CD4-positive, CD25-positive, alpha-beta regulatory T cell (primary cell): ENCODE measurements at places on chromosomes 5 and 9.

DNA sequence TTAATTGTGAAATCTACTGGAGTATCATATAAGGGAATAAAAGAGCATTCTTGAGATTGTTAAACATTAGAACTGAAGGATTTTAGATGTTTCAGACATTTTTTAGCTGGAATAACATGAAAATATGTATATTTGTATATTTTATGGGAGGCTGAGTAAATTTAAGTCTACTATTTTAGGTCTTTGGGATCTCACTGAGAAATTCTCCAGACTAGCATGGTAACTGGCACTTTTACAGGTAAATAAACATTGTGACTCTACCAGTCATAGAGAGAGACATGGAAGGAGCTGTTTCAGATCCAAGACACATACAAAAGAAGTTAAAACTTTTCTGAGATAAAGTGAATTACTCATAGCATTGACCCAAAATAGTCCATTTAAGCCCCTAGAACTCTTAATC lies 59.4 kb downstream of the NDUFAF2 start:
- no peak overlapping the region for H3K4me3 ChIP-seq
- no peaks in the 10 kb centered on the region for H3K4me1 ChIP-seq
- H3K36me3 ChIP-seq: no peaks in the 10 kb centered on the region
- no peaks in the 10 kb centered on the region for H3K27me3 ChIP-seq
- no peak overlapping the region for H3K27ac ChIP-seq
- DNase-seq: no peak

DNA sequence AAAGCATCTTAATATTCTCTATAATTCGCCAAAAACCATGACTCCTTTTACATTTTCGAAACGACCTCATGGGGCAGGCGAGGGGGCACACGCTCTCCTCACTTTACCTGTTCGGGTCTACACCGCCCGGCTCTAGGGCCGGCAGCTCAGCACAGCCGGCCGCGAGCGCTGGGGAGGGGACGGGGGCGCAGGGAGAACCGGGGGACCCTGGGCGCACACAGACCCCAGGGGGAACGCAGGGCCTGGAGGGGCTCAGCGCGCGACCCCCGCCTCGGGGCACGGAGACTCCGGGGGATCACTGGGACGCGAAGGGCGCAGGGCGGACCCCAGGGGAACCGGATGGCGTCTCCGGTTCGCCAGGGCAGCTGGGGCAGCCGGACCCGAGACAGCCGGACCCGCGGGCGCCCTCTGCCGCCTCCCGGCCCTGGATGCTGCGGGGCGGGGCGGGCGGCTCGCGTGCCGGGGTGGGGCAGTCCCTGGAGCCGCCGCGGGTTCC lies at the start of gene AHRR:
Gene AHRR (plus strand): TSS at position 485 of the 496 bp plus-strand sequence. CDS start 22,189 bp downstream, outside the sequence.
- DNase-seq: no peak
- H3K4me3 ChIP-seq: no peak within 1 kb of the TSS
- no peaks in the 10 kb centered on the region for H3K27me3 ChIP-seq
- peaks cover 2% of the 10 kb centered on the region for H3K36me3 ChIP-seq

DNA sequence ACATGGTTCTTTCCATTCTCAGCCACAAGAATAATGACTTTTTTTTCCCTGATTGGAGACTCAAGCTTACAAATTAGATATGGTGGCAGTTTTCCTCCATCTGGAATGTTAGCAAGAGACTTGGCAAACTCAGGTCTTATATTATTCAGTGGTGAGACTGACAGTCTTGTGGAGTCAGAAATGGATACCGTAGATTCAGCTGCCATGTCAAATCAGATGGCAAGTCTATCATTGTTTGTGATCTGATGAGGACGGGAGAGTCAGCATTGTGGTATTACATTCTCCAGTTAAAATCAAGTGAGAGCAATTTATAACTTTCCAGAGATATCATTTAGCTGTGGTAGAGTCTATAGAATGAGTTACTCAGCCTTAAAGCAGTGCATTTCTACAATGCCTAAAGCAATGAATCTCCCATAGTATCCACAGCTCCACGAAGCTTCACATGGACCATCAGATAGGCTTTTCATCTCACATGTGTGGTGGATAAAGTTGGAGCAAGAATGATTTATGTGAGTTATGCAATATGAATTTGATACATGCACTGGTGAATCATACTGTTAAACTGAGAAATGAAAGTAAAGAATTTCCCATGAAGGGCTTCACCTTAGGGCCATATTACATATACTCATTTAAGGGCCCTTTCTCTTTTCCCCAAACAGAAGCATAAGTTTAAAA lies 430.6 kb downstream of the ZNF608 start:
- H3K4me1 ChIP-seq: no peaks in the 10 kb centered on the region
- no peaks in the 10 kb centered on the region for H3K27me3 ChIP-seq
- H3K4me3 ChIP-seq: no peak overlapping the region
- no peak overlapping the region for H3K27ac ChIP-seq

GRCh38 chr9:134218230-134218629 lies 53.9 kb upstream of the RNU6ATAC start:
- no peak for DNase-seq
- no peaks in the 10 kb centered on the region for H3K27me3 ChIP-seq
- H3K4me1 ChIP-seq: no peaks in the 10 kb centered on the region
- no peak overlapping the region for H3K4me3 ChIP-seq
- no peaks in the 10 kb centered on the region for H3K36me3 ChIP-seq

GRCh38 chr9:68983522-68984424 lies 30.1 kb downstream of the PRKACG start:
- H3K27ac ChIP-seq: no peak overlapping the region
- H3K4me3 ChIP-seq: no peak overlapping the region
- DNase-seq: no peak
- H3K27me3 ChIP-seq: no peaks in the 10 kb centered on the region
- no peaks in the 10 kb centered on the region for H3K36me3 ChIP-seq

- DNase-seq: no peak
- H3K4me1 ChIP-seq: no peaks in the 10 kb centered on the region
- H3K36me3 ChIP-seq: no peaks in the 10 kb centered on the region
- H3K27me3 ChIP-seq: no peaks in the 10 kb centered on the region
- H3K27ac ChIP-seq: no peak overlapping the region
Observed at GRCh38 chr5:2001300-2001699, 118.6 kb upstream of the IRX4 start.

DNA sequence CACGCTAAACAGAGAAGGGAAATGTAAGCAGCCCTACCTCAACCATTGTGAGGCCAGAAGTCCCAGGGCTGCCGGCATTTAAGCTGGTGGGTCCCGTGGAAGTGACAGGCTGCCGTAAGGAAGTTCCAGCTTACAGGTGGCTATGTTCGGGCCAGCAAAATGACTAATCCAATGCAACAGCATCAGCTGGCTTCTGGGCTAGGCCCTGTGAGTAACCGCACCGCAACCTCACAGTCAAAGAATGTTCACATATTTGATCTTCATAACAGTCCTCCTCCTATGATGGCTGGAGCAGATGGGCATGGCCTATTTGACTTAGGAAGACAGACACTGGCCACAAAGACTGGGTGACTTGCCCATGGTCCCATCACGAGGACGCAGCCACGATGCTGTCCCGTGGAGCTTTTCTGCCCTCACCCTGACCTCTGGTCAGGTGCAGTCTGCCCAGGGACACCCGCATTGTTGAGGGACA lies 88.2 kb downstream of the LIFR start:
- H3K27me3 ChIP-seq: peaks cover 9% of the 10 kb centered on the region
- no peak overlapping the region for H3K4me3 ChIP-seq
- no peaks in the 10 kb centered on the region for H3K36me3 ChIP-seq

DNA sequence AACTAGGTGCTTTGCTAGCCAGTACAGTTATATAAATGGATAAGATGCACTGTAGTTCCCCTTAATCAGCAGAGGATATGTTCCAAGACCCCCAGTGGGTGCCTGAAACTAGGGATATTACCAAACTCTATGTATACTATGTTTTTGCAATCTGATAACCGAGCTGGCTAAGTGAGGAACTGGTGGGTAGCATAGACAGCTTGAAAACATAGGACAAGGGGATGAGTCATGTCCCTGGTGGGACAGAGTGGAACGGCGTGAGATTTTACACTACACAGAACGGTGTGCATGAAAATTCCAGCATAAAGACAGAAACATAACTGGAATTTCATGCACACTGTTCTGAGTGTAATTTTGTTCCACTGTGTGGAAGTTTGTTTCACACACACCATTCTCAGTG lies 86.9 kb downstream of the BASP1 start:
- no peaks in the 10 kb centered on the region for H3K27me3 ChIP-seq
- H3K27ac ChIP-seq: no peak overlapping the region
- H3K36me3 ChIP-seq: no peaks in the 10 kb centered on the region
- no peak overlapping the region for H3K4me3 ChIP-seq
- H3K4me1 ChIP-seq: no peaks in the 10 kb centered on the region

- peak; percentile 10 for DNase-seq
- peaks cover 5% of the 10 kb centered on the region for H3K4me1 ChIP-seq
- no peak overlapping the region for H3K27ac ChIP-seq
- no peaks in the 10 kb centered on the region for H3K36me3 ChIP-seq
- no peak overlapping the region for H3K4me3 ChIP-seq
Observed at GRCh38 chr9:100602342-100602801, 24.5 kb downstream of the CAVIN4 start.

DNA sequence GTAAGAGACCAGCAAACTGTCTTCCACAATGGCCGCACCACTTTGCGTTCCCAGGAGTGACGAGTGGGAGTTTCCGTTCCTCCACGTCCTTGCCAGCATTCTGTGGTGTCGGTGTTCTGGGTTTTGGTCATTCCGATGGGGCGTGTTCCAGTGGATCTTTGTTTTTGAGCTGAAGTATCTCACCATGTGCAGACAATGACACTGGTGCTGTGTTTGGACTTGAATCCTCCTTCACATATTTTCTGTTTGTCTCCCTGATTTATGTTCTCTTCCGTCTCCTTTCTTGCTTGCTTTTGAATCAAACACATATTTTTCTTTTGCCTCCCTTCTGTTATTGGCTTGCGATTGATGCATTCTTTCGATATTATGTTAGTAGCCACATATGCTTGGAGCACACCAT lies 60.8 kb upstream of the IRX4 start:
- no peaks in the 10 kb centered on the region for H3K36me3 ChIP-seq

- no peak overlapping the region for H3K4me3 ChIP-seq
- no peaks in the 10 kb centered on the region for H3K4me1 ChIP-seq
- no peak for DNase-seq
- H3K36me3 ChIP-seq: no peaks in the 10 kb centered on the region
- H3K27me3 ChIP-seq: peaks cover 6% of the 10 kb centered on the region
Observed at GRCh38 chr5:113230711-113231652, 203.8 kb downstream of the TSSK1B start.

- DNase-seq: no peak
- no peaks in the 10 kb centered on the region for H3K36me3 ChIP-seq
- H3K4me3 ChIP-seq: no peak overlapping the region
Observed at GRCh38 chr5:78534148-78534904, 114.2 kb downstream of the LHFPL2 start.

DNA sequence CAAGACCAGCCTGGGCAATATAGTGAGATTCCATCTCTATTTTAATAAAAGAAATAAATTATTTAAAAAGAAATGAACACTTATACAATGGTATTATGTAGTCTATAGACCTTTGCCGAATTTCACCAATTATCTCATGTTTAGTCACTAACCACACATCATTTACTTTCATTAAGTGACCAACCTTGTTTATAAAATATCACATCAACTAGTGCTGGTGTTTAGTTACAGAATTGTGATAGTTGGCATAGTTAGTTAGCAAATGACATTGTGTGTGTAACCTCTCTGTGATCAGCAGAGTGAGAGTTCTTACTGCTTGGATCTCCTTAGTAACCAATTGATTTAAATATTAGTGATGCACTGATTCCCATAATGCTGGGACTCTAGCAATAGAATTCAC lies 71.8 kb downstream of the PRR16 start:
- no peaks in the 10 kb centered on the region for H3K27me3 ChIP-seq
- no peak overlapping the region for H3K4me3 ChIP-seq
- H3K36me3 ChIP-seq: no peaks in the 10 kb centered on the region
- DNase-seq: no peak
- no peak overlapping the region for H3K27ac ChIP-seq
